ENCODE measurements at places on chromosomes 1 and 21.

- no peak for DNase-seq
Observed at GRCh38 chr1:204094313-204094729, 21.4 kb downstream of the SOX13 start.

DNA sequence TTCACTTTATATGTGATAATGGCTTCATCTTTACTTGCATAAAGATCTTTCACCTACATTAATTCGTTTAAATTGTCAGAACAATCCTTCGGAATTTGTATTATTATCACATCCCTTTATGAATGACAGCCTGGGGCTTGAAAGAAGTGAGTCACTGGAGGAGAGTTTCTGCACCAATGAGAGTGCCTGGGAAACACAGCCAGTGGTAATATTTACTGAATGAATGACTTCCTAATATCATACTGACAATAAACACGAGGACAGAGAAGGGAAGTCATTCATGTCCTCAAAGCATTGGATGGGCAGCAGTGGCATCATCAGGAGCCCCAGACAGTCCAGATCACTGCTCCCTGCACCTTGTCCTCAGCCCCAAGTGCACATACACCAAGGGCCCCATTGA, 40.7 kb upstream of the PDE4B start:
- no peak for DNase-seq

DNA sequence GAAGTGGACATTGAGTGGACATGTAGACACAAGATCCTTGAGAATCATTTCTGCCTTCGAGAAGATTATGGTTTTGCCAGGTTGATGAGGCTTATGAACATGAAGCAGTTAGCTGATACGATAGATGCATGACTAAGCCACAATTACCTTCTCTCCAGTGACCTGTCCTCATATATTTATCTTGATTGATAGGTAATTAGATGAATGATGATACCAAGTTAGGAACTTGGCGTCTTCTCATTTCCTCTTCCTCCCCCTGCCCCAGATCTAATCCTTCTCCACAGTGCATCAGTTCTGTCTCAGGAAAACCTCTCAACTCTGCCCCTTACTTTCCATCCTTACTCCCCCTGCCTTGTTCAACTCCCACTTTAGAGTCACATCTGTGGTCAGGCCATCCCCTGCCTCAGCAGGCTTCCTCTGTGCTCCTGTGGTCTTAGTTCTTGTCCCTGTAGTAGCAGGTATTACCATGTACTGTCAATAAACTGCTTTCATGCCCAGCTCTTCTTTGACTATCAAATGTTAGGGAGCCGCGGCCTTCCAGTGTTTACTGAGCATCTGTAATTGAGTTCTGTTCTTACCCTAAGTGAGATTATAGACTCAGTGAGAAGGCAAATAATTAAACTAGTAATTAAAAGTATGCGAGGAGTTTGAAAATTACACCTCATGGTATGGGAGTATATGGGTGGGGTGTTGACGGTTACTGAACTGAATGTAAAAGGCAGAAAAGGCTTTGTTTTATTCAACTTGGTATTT, 5.1 kb downstream of the ST6GALNAC3 start:
- no peak for DNase-seq

GRCh38 chr1:191620883-191621282, 537.4 kb upstream of the RGS18 start:
- DNase-seq: no peak

GRCh38 chr21:44375761-44376241, 22.4 kb downstream of the TRPM2 start:
- no peak for DNase-seq

DNA sequence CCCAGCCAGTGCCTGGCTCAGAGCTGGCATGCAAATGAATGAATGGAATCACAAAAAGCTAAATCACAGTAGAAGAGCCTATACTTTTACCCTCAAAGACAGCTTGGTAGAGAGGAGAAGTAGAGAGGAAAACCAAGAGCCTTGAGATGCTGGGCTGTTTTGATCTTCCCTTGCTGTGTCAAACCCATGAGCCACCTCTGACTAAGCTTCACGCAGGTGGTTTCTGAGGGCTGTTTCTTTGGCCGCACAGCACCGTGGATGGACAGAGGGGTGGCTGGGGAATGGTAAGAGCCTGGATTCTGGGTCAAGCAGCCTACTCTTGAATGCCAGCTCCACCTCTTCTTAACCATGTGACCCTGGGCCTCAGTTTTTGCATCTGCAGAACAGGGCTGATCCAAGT, 18.6 kb downstream of the ABCG1 start:
- DNase-seq: no peak

GRCh38 chr1:59900640-59901039, 25.9 kb downstream of the CYP2J2 start:
- no peak for DNase-seq

GRCh38 chr1:80922906-80923305, 877.8 kb upstream of the ADGRL2 start:
- DNase-seq: no peak

GRCh38 chr1:40895601-40896000, 33.4 kb upstream of the CITED4 start:
- DNase-seq: no peak

DNA sequence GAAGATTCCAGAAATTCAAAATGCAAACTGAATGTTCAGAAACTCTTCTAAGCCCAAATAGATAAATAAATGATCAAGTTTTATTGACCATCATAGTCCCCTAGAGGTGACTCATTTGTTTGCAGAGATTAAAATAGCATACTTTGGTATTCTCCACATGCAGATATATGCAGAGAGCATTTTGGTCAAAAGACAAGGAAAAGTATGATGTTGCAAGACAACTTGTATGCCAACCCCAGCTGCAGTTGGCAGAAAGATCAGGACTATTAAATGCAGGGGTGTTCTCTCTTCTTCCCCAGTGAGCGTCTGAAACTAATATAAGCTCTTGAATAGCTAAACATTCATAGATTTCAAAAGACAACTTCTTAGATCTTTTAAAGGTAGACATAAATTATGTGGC, 404.9 kb downstream of the LTN1 start:
- DNase-seq: no peak

- DNase-seq: no peak
Observed at GRCh38 chr1:94191216-94191615, 46.2 kb downstream of the ARHGAP29 start.

DNA sequence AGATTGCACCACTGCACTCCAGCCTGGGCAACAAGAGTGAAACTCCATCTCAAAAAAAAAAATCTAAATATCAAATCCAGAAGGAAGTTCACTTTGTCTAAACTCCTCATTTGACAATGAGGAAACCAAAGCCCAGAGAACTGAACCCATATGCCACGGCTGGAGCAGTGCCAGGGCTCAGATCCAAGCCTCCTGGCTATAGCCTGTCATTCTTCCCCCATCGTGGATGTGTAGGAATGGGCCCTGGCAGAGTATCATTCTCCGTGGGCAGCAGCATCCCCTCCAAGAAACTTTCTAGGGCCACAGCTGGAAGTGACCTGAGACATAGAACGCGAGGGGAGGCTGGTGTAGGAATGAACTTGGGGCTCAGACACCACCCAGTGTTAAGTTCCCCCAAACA, 47.2 kb downstream of the CAPN9 start:
- no peak for DNase-seq

GRCh38 chr1:197773856-197774255, 1.4 kb downstream of the DENND1B start:
- no peak for DNase-seq

GRCh38 chr1:100622037-100622436, 84.1 kb downstream of the GPR88 start:
- DNase-seq: no peak

DNA sequence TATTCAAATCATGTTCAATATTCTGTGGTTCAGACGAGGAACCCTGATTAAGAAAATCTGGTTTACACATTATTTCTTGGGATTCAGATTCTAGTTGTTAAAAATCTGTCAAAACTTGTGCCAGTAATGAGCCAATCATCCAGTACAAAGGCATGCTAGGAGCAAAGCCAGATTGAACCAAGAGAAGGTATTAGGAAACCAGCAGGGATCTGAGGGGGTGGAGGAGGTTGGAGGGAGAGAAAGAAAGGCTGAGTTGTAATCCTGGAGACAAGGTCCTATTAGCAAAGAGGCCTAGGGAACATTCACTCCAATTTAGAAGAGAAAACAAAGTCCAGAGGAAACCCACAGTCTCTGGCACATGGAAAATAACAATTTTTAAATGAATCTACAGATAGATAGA, 352.9 kb downstream of the LTN1 start:
- no peak for DNase-seq

DNA sequence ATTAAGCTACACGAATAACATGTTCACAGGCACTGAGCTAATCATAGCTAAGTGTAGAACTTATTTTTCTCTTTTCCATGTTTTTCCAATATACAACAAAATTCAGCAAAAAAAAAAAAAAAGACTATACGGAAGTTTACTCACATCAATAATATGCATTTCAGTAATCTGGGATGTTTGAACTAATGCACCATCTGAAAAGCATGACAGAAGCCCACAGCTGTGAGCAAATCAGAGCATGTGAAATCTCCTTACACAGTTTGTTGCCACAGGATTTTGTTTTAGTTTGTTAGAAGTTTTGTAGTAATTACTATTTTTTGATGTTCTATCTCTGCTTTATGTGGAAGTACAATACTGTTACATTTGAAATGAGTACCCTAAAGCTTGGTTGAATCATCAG, 1051.7 kb downstream of the TTLL7 start:
- DNase-seq: no peak

GRCh38 chr1:151058692-151059091, 730 bp downstream of the CDC42SE1 start:
- DNase-seq: no peak

- no peak for DNase-seq
Observed at GRCh38 chr1:54997711-54997986, 1.1 kb upstream of the BSND start.

- DNase-seq: no peak
Observed at GRCh38 chr1:228376651-228377631, 29.7 kb downstream of the TRIM11 start.

- no peak for DNase-seq
Observed at GRCh38 chr1:212649020-212649419, 40.5 kb downstream of the ATF3 start.

DNA sequence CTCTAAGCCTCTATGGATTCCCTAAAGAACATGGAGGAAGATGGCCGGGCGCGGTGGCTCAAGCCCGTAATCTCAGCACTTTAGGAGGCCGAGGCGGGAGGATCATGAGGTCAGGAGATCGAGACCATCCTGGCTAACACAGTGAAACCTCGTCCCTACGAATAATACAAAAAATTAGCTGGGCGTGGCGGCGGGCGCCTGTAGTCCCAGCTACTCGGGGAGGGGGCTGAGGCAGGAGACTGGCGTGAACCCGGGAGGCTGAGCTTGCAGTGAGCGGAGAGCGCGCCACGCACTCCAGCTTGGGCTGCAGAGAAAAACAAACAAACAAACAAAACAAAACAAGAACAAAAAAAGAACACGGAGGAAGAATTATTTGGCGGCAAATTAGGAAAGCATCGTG, 5.8 kb upstream of the ZNF326 start:
- DNase-seq: no peak

- DNase-seq: no peak
Observed at GRCh38 chr1:108877348-108878159, 769 bp downstream of the GPSM2 start.

- no peak for DNase-seq
Observed at GRCh38 chr21:36727866-36728265, 29.0 kb downstream of the SIM2 start.
